ENCODE measurements at places on chromosomes 13 and 19.

GRCh38 chr13:61608138-61608537, 192.5 kb upstream of the PCDH20 start:
- DNase-seq = no peak

GRCh38 chr19:21749090-21749489, 18.3 kb downstream of the ZNF100 start:
- no peak for DNase-seq

DNA sequence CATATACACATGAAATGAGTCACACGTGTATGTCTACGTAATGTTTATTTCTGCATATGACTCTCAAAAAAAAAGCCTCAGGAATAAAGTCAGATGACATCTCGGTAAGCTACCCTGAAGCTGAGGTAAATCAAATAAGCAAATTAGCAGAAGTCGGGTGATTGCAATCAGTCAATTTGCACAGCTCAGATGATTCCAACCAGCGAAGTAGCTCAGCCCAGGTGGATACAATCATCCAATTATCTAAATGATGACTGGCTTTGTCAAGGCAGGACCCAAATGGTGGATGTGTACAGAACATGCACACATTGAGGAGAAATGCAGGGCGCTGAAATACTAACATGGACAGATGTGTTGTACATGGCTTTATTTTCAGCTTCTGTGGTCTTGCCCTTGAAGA, 148.5 kb downstream of the ZNF486 start:
- DNase-seq = no peak

DNA sequence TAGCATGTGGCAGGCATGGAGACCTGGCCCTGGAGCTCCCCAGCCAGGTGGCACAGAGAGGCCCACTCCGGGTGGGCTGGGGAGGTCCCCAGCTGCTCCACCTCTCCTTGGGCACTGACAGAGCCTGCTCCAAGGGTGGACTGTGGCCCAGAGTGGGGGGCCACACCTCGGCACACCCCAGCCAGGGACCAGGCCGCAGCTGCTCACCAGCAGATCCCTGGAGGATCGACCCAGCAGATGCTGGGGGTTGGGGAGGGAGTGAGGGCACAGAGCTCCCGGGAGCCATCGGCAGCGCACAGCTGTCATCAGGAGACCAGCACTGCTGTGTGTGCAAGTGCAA, 72.0 kb upstream of the KCTD15 start:
- no peak for DNase-seq

GRCh38 chr19:43553656-43554055, 20.7 kb downstream of the ZNF575 start:
- no peak for DNase-seq

DNA sequence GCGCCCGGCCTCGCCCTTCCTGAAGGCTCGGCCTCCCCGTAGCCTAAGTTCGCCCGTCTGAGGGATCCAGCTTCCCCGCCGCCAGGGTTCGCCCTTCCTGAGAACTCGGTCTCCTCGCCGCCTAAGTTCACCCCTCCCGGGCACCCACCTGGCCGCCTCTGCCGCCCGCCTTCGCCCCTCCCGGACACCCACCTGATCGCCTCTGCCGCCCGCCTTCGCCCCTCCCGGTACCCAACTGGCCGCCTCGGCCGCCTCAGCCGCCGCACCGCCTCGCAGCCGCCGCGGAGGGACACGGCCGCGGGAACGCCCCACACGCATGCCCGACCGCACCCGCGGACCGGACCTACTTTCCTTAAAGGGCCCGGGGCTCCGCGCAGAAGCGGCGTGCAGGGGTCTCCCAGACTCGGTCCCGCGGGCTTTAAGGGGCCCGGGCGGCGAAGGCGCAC, at the start of gene MOB3A:
MOB3A (minus strand) TSS at position 293 of the 446 bp plus-strand sequence. CDS start 17,766 bp downstream, outside the sequence.
- peak; percentile 94 for DNase-seq

DNA sequence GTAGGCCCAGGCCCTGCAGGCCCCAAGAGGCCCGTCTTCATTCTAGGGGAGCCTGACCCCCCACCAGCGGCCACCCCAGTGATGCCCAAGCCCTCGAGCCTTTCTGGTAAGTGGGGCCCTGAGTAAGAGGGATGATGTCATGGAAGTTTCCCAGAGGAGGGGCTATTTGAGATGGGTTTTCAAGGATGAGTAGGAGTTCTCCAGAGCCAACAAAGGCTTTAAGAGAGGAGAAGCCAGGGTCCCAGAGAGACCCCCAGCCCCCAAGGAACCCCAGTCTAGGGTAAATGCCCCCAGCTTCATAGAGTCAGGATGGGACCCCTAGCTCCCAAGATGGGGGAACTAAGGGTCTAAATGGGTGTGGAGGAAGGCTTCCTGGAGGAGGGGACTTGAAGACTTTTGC, 9.1 kb upstream of the PIK3R2 start:
- DNase-seq = no peak

DNA sequence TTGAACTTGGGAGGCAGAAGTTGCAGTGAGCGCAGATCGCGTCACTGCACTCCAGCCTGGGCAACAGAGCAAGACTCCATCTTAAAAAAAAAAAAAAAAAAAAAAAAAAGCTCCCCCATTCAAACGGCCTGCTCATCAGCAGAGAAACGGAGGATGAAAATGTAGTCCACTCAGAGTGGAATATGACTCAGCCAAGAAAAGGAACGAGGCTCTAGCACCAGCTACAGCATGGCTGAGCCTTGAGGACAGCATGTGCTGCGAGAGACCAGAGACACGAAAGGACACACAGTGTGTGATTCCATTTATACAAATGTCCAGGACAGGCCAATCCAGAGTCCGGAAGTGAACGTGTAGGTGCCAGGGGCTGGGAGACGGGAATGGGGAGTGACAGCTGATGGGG, 18.1 kb upstream of the MIER2 start:
- DNase-seq = no peak

- no peak for DNase-seq
These were observed 378.5 kb downstream of the LMO7 start for GRCh38 chr13:76014406-76015318.

- no peak for DNase-seq
These were observed 11.2 kb downstream of the SLC1A5 start for GRCh38 chr19:46776927-46777911.

GRCh38 chr13:42754801-42755510, 26.4 kb upstream of the FAM216B start:
- DNase-seq = no peak

Measured in natural killer cell treated with Interleukin-12 subunit alpha and Interleukin-12 subunit beta and Interleukin-15 and Interleukin-18, amount 100 ng/mL, for 72 hours (primary cell).